ENCODE measurements at places on chromosomes 16 and 17.

- DNase-seq: no peak
Measured at GRCh38 chr17:5864741-5865657, 205.2 kb upstream of the WSCD1 start.

DNA sequence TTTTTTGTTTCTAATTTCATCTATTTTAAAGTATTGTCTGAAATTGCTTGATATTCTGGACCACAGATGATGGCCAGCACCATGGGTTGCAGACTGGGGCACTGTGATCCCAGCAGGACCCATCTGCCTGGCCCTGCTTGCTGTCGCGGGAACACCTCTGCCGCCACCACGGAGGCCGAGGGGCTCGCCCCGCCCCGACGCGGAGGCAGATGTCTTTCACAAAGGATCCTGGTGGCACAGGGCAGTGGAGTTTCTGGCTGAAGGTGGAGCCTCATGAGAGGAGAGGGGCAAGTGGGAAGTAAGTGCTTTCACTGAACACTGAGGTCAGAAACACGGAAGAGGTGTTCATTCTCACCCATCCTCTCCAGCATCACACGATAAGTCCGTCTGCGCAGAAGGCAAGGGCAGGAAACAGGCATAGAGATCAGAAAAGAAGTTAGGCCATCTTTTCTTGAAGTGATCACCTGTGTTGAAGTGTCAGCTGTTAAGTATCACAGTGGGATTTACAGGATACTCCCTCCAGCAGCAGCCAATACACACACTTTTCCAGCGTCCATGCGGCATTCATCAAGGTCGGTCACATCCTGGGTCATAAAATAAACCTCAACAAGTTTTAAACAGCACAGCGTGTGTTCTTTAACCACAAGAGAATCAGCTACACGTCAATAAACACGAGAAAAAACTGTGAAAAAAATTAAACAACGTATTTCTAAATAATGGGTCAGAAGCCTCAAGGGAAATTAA is 194.5 kb downstream of the RPTOR start:
- peak; percentile 33 for DNase-seq

DNA sequence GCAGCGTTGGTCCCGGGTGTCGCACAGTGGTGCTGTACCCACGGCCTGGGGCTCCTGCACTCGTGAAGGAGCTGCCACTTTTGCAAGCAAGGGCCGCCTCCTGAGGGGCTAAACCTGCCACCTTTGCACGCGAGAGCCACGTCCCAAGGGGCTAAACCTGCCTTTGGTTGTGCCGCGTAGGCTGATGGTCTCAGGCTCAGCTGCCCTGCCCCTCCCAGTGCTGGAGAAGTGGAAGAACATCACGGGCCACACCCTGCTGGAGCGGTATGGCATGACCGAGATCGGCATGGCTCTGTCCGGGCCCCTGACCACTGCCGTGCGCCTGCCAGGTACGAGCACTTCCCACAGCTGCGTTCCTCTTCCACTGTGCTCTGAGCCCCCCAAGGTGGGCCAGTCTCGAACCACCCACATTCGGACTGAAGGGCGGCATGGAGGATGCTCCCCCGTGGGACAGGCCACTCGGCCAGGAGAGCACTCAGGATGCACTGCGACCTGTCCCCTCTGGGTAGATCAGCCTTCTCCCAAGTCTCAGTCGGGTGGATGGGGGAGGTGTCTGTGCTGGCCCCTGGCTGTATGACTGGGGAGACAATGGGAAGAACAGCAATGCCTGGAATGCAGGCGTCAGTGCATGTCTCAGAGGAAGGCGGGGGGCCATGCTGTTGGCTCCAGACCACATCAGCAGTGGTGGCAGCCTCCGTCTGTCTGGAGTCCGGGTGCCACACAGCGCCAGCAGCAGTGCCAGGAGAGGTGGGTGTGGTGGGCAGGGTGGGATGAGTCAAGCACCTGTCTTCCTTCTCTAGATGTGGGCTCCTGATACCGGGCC is 20.7 kb downstream of the ACSF3 start:
- no peak for DNase-seq

DNA sequence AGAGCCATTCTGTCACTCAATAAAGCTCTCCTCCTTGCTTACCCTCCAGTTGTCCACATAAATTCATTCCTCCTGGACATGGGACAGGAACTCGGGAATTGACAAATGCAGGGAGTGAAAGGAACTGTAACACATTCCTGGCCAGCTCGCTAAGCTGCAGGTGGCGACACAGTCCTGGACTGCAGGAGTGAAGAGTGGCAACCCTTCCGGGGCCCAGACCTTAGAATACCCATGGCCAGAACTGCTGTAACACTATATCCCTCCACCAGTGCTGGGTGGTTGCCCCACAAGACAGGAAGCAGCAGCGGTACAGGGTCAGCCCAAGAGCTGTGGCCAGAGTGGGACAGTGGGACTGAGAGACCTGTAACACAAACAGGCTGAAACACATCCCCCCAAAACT is 30.3 kb upstream of the KIF2B start:
- no peak for DNase-seq

GRCh38 chr17:41065829-41066624 is at the start of gene KRTAP2-4:
Gene KRTAP2-4 (minus strand): TSS chr17:41065879. CDS start chr17:41065845, 34 bp downstream.
- DNase-seq: no peak

Data from T-cell (primary cell).